GF-D8 (cell line): ENCODE measurements at places on chromosomes 4 and X.
A peak's percentile ranks its signal among the peaks of the same experiment; 100 is the strongest.

GRCh38 chr4:112951362-112952312 lies 97.8 kb upstream of the ANK2 start:
- no peak for DNase-seq

GRCh38 chrX:31199056-31199839 lies 127.4 kb upstream of the FTHL17 start:
- no peak for DNase-seq

DNA sequence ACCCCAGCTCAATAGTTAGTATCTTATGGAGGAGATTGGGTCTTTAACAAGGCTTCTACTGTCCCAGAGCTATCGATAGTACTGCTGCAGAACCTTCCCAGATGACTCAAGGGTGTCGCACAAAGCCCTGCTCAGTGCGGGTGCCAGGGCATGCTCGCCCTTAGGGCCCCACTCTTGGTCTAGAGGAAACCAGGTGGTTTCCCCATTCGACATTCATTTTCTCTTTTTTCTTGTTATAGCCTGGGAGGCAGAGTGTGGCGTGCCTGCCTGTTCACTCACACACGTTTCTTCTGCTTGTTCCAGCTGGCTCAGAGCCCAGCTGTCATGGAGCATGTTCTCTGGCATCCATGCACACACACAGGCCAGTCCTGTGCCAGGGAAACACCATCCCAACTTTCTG lies 144.5 kb downstream of the SMIM20 start:
- no peak for DNase-seq

GRCh38 chr4:113355550-113356371 lies 306.3 kb downstream of the ANK2 start:
- DNase-seq = peak; percentile 47

DNA sequence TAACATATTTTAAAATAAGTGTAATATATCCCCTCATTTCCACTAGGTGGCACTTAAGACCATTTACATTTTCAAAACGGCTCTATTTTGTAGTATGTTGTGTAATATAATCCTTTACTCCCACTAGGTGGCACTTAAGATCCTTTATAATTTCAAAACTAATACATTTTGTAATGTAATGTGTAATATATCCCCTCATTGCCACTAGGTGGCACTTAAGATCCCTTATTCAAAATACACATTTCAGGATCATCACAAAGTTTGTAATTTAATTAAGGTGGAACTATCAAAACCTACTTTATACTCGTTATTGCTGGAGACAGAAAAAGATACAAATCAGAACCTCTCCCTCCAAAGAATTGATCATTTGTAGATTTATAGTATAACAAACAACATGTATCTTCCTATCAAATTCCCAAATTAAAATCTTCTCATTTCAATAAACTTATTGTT lies 132.5 kb downstream of the ARHGAP6 start:
- DNase-seq = peak; percentile 64

DNA sequence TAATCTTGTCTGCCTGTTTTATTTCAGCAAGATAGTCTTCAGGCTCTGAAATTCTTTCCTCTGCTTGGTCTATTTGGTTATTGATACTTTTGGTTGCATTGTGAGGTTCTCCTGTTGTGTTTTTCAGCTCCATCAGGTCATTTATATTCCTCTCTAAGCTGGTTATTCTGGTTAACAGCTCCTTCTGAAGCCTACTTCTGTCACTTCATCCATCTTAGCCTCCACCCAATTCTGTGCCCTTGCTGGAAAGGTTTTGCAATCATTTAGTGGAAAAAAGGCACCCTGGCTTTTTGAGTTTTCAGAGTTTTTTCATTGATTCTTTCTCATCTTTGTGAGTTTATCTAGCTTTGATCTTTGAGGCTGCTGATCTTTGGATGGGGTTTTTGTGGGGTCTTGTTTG lies 647.7 kb downstream of the SPRY1 start:
- DNase-seq = no peak

DNA sequence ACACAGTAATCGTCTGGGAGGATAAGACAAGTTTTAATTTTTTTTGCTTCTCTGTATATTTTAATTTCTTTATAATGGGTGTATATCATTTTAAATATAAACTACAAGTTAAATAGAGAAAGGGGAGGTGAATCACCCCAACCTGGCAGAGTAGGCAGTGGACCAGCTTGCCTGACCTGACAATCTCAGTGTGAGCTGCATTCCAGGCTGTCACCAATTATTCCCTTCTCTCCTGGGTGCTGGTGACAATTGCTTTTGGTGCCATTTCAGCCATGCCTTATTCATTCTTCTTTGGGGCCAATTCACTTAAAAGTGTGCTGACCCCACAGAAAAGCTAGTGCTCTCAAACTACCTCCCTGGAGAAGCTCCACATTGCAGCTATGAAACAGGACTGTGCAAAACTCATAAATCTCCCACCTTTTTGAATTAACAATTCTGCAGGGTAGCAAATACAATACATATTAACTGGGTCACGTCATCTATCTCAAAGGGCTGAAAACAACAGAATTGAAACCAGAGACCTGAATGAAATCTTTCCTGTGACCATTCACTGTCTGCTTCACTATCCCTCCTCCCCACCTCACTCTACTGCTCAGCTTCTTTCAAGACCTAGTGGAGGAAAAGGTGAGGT lies 359.0 kb downstream of the HS3ST1 start:
- DNase-seq = no peak

DNA sequence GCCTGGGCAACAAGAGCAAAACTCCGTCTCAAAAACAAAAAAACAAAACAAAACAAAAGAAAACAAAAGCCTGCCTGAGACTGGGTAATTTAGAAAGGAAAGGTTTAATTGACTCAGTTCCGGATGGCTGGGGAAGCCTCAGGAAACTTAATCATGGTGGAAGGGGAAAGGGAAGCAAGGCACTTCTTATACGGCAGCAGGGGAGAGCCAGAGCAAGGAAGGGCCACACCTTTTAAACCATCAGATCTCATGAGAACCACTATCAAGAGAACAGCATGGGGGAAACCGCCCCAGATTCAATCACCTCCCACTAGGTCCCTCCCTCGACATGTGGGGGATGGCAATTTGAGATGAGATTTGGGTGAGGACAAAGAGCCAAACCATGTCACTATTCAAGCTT lies 122.2 kb downstream of the UBE2K start:
- no peak for DNase-seq

GRCh38 chr4:87266986-87267385 lies 46.6 kb upstream of the KLHL8 start:
- no peak for DNase-seq

DNA sequence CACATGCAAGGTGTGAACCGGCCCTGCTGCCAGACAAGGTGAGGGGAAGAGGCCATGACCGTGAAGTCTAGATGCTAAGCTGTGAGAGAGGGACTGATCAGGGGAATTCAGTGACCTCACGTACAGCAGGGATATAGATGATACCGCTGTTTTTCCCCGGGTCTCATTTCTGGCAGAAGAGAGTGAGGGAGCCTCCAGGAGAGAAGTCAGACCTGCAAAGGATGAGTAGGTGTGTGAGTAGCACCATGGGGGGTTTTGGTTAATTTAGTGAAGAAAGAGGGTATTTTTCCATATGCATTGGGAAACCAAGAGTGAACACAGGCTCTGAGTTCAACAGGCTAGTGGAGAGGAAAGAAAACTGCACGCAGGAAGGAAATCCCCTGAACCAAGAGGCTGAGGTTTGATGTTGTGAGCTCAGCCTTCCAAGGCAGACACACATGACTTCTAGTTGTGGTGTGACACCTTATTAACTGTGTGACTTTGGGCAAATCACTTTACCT lies 127.6 kb upstream of the GATB start:
- DNase-seq = no peak

GRCh38 chr4:176011529-176011928 lies 54.1 kb upstream of the WDR17 start:
- no peak for DNase-seq

DNA sequence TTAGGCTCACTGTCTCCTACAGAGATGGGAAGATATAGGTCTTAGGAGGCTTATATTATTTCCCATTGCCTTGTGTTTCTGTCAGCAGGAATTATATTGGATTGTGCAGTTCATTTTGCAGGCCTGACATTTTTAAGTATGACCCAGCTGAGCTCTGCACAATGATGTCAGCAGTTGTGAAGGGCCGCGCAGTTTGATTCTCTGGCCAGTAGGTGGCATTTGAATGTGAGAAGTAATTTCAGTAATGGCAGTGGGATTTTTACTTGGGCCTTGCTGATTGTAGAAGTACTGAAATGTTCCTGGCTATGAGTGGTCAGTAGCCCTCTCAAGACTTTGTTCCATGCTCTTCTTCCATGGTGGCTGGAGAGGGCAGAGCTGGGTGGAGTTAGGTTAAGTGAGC lies 247.2 kb upstream of the MTMR8 start:
- DNase-seq = no peak

DNA sequence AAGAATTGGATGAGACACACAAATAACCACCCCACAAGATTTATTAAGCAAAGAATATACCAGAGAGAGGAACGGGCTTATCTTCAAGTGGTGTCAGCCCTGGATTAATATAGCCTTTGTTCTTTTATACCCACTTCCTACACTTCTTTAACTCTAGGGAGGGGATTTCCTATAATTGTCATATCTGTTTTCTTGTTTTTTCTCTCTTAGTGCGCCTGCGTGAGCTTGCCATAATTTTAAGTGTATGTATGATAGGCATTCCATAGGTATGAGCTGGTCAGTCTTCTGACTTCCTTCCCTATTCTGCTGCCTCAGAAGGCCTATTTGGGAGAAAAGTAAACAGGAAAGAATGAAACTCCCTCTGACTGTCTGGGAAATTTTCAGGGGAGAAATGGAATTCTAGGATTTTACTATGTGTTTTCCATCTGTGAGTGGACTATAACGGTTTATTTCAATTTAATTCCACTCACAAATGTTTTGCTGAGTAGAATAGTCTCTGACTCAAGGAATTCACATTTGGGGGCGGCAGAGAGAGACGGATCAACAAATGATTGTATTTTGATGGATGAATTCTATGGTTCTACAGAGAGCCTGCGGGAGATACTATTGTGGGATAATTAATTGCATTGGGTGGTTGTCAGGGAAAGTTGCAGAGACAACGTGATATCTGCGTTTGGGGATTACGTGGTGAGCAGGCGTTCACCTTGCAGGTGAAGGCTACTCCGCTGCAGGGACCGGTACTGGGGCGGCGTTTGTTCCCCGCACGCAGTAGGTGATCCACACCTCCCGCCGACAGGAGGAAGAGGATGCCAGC lies 626 bp upstream of the CEP135 start:
- DNase-seq = peak; percentile 26

GRCh38 chr4:87502580-87503238 lies 26.5 kb downstream of the SPARCL1 start:
- DNase-seq = no peak

- no peak for DNase-seq
These were observed 21.4 kb downstream of the ETDC start for GRCh38 chrX:135330706-135331105.

DNA sequence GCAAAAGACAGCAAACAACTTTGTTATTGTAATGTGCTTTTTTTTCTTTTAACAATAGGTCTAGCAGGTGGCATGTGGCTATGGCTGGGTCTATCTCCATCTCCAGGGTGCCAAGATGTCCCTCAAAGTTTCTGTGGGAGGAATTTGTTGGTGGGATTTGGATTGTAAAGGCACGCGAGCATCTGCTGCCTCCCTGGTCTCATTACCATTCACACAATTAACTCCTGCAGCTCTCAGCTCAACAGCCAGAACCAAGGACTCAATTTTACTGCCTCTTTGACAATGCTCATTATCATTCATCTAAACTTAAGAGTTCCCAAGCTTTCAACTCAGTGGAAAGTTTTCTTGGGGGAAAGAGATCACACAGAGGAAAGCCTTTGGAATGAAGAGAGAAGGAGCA lies 10.9 kb upstream of the PCDH18 start:
- no peak for DNase-seq

GRCh38 chr4:40530961-40531635 lies 98.6 kb downstream of the RBM47 start:
- DNase-seq = no peak

DNA sequence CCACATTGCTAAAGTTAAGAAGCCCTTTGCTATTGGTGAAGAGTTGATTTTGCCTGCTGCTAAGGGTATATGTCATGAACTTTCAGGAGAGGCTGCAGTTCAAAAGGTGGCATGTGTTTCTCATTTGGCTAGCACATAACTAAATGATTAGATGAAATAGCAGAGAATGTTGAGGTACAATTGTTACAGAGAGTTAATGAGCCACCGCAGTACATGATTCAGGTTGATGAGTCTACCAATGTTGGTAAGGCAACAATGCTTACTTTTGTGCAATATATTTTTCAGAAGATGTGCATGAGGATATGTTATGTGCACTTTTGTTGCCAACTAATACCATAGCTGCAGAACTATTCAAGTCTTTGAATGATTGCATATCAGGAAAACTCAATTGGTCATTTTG lies 21.1 kb upstream of the CXCL2 start:
- no peak for DNase-seq

- DNase-seq = no peak
These were observed 966 bp downstream of the PDGFC start for GRCh38 chr4:156970501-156971164.

DNA sequence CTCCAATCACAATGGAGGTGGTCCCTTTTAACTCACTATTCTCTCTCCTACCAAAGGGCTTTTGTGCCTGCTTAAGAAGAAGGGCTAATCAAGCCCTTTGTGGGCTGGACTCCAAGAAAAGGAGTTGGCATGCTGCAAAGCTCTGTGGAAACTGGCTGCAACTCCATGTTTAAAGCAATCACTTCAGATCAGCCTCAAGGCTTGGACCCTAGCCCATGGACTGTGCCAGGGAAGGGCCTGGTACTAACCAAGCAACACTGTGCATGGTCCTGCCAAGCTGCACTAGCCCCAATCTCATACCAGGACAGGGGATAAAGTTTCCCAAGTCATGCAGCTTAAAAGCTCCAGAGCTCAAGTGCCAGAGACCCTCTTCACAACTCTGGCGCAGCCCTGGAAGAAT lies 86.7 kb downstream of the ATP8A1 start:
- DNase-seq = no peak

GRCh38 chrX:76366972-76367371 lies 60.5 kb upstream of the MAGEE1 start:
- no peak for DNase-seq
